ENCODE measurements at places on chromosomes 7 and 10. TPM values are rescaled to one million over a fixed set of nuclear protein-coding genes. Genes with fewer than 3 reads are reported as not detected.
A peak's percentile ranks its signal among the peaks of the same experiment; 100 is the strongest.

DNA sequence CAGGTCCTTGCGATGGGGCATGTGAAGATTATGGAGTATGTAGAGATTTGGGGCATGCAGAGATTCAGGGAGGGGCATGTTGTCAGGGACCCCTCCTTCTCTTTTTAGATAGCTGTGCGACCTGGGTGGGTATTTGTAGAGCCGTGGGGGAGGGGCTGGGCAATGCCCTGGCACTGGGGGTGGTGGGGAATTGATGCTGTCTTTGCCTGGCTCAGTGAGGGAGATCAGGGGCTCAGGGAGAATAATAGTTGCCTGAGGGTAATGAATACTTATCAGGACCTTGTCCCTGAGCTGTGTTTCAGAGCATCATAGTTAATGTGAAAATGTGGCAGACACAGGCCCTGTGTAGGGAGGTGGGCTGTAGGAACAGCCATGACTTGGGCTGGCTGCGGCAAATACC, 3.5 kb downstream of the RAMP3 start:
- ATAC-seq, result no peak

GRCh38 chr10:86313621-86314041, 53.0 kb downstream of the GRID1 start:
- ATAC-seq, result no peak

Gene C10orf67
- total RNA-seq, result 0.26 TPM

DNA sequence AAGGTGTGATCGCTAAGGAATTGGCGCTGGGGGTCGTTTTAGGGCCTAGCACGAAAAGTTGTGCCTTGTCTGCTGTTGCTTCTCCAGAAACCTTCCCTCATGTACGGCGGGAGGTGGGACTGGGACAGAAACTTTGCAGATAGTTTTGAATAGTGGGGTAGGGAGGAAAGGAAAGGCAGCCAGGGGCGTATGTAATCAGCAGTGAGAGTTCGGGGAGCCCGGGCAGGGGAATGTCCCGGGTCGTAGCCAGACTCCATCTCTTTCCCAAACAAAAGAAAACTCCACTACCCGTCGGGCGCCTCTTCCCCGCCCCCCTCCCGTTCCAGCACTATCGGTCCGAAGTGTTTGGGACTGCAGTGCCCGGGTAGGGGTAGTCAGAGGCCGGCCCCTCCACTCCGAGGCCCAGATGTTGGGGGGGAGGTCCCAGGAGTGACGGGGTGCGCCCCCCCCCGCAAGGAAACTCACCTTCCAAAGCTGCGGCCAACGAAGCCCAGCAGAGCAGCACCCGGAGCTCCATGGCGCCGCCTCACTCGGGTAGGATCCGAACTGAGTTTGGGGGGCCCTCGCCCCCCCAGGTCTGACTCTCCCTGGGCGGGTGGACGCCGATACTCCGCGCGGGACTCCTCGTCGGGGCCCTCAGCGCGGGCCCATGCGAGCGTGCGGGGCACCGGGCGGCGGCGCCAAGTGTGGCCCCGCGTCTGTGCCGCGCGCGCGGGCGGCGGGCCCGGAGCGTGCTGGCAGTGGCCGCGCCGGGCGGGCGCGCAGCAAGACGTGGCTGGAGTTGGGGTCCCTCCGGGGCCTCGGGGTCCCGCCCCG, 601 bp downstream of the EPHB4 start:
- peak; percentile 39 for ATAC-seq

DNA sequence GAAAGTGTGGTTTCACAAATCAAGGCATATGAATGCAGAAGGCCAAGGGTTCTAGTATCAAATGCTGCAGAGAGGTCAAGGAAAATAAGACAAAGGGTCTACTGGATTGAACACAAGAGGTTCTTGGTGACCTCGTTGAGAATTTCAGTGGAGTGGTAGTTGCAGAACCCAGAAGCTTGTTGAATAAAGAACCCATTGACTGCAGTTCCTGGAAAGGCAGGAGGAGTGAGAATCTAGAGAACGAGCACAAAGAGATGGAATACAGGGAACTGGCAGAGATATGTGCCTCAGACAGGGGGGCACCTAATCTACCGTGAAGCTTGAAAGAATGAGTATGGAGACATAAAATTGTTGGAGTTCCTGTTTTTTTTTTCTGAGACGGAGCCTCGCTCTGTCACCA, 3.5 kb upstream of the SEPTIN7 start:
- no peak for ATAC-seq

Gene NPTX2
- total RNA-seq, result 33.7 TPM

Gene PILRA
- 1.3 TPM for total RNA-seq

DNA sequence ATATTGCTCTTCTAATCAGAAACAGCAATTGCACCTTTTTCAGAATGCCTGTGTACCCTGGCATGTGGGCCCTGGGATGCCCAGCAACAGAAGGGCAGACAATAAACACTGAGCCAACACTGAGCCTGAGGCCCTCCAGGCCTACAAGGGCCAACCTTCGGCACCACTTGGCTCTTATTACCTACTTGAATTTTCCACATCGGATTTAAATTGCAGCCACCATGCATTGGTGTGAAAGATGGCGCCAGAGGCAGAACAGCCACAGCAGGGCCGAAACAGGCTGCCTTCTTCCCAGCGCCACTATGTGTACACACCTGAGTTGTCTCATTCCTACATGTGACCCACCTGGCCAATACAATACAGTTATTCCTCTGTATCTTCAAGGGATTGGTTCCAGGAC, 51.4 kb upstream of the EZH2 start:
- no peak for ATAC-seq

Gene ZNF248
- 20.5 TPM for total RNA-seq

Gene GTF2I
- total RNA-seq, result 193 TPM

DNA sequence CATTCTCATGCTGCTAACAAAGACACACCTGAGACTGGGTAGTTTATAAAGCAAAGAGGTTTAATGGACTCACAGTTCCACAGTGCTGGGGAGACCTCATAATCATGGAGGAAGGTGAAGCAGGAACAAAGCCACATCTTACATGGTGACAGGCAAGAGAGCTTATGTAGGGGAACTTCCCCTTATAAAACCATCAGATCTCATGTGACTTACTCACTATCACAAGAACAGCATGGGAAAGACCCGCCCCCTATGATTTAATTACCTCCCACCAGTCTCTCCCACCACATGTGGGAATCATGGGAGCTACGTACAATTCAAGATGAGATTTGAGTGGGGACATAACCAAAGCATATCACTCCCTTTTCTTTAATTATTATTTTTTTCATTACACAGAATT, 16.6 kb downstream of the COL28A1 start:
- ATAC-seq, result no peak

DNA sequence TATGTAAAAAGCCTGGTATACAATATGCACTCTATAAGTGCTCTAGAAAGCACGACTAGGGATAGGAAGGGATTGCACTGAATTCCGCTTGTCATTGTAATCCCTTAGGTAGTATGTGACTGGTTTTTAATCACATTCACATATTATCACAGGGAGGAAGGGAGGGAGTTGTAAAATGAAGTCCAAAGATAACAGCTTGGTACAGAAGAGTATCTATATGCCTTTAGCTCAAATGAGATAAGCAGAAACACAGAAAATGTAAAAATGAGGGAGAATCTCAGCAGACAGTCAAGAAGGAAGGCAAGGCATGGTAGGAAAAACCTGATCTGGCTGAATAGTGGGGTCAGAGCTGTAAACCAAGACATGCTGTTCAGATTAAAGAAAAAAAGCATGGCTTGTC, 63.4 kb downstream of the ABI1 start:
- ATAC-seq, result no peak

Gene WDFY4
- 0.28 TPM for total RNA-seq

GRCh38 chr10:124063750-124064603, 29.4 kb downstream of the CHST15 start:
- no peak for ATAC-seq

- peak; percentile 73 for ATAC-seq
Observed at GRCh38 chr7:10429511-10429910, 544.2 kb upstream of the PHF14 start.

DNA sequence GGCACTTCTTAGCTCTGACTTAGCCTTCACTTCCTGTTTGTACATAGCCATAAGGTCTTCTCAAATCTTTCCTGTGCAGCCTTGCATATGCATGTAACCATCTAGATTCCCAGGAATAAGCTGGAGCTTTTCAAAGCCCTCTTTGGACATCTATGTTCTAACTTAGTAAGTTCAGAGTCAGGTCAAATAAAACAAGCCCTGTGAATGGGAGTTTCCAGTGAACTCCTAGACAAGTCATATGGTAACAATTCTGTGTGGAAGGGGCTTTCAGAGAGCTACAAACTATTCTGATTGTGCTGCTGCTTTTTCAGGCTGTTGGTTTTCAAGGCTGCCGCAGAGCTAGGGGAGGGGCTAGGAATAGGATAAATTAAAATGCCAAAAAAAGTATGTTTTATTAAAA, 208.4 kb upstream of the AKR1E2 start:
- ATAC-seq, result no peak

GRCh38 chr7:150428671-150429451, 21.6 kb upstream of the GIMAP8 start:
- peak; percentile 42 for ATAC-seq

- no peak for ATAC-seq
Observed at GRCh38 chr7:92667816-92668535, 77.8 kb upstream of the FAM133B start.

GRCh38 chr10:87878664-87879459, 15.4 kb downstream of the PTEN start:
- ATAC-seq, result no peak

DNA sequence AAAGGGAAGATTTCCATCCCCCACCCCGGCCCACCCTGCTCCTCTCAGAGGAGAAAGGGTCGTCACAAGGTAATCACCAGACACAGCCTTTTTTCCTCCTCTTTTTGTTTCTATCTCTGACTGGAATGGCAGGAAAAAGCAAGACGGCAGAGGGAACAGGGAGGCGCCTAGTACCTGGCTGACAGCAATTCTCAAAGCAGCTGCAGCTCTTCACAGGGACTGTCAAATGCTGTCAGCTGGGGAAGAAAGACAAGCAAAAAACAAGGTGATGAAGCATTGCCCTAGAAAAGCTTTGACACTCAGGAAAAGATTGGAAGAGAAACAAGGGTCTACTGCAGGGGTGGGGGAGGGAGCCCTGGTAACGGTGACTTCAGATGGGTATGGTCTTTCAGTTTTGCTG, 52.7 kb downstream of the GNA12 start:
- ATAC-seq, result no peak

Gene SPOCK2
- 28.3 TPM for total RNA-seq

- no peak for ATAC-seq
Observed at GRCh38 chr7:155722118-155722517, 77.7 kb downstream of the RBM33 start.

- no peak for ATAC-seq
Observed at GRCh38 chr10:97683556-97684367, 3.3 kb downstream of the AVPI1 start.

DNA sequence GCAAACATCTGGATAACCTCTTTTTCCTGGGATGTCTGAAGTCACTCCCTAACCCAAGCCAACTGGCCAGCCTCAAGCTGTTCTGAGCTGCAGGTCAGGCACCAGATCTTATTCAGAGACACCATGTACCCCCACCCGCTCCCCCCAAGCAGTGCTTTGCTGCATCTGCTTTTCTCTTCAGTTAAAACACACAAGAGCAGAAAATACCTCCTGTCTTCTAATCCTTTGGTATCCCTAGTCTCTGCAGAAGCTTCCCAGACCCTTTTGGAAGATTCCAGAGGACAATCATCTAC, 3.0 kb downstream of the ZNF488 start:
- no peak for ATAC-seq

DNA sequence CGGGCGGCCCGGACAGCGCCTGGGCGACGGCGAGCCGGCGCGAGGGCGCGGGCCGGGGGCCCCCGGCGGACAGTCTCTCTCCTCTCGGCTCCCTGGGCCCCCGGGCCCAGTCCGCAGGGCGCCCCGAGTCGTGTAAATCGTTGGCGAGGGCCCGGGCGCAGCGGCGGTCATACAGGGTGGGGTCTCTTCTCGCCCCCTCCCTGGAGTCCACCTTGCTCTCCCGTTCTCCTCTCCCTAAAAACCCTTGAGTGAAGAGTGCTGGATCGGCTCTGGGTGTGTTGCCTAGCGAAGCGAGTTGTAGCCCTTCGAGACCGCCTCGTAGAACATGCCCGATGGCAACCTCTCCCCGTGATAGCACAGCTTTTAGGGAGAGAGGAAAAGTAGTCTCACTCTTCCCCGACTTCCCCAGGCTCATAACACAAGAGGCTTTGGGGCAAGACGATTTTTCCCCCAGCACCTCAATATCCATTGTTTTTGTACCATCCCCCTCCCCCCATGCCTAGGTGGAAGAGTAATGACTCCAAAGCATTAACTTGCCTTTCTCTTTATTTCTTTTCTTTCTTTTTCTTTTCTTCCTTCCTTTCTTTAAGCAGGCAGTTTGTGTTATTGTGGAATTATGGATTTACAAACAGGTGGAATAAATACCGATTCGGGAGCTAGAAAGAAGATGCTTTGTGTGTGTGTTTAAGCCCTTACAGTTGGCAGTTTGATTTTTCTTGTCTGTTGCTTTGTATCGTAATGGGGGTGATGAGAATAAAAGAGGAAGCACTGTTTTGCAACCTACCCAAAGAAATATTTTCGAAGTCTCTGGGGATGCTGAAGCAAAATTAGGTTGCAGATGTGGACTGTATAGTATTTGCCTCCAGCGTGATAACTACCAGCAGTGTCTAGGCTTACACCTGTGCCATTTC, 822 bp downstream of the SHOC2 start:
- ATAC-seq, result no peak

- no peak for ATAC-seq
Observed at GRCh38 chr7:52876402-52876801, 159.0 kb upstream of the POM121L12 start.

GRCh38 chr10:22722626-22723169, 8.3 kb upstream of the PIP4K2A start:
- ATAC-seq, result peak; percentile 35

DNA sequence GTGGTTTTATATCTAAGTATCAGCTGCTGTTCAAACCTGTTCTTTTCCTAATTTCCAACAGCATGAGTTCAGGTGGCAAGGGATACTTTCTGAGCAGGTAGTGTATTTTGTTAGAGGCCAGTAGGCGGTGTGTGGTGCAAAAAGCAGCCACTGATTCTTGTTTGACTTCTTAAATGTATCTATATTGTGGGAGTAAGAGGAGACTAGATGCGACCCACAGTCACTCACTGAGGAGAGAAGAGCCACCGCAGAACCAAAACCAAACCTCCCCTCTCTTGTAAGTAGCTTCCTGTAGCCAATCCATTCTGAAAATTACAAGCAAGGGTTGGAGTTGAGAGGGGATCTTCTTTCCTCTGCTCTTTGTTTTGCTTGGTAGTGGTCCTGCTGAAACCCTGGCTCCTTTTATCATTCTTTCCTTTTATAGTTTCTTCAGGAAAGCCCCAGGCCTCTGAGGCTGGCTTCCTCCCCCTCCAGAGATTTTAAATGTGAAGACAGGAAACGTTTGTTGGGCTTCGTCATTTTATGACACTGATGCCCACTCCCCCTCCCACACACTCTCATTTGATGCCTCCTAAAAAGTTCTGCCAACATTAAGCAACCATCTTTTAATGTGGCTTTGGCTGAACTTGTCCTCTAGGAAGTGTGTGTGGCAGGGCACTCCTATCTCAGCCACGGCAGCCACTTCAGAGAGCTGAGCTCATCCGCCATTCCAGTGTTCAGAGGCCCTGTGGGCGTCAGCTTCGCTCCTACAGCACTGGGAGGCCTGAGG, 566.0 kb downstream of the SUGCT start:
- ATAC-seq, result no peak

Gene CASP2
- 11.8 TPM for total RNA-seq

Data from motor neuron (in vitro differentiated cells).